ENCODE measurements at places on chromosomes 12 and 14. TPM values are rescaled to one million over a fixed set of nuclear protein-coding genes. Genes with fewer than 3 reads are reported as not detected.

AKAP5 gene
- 0.16 TPM for polyA plus RNA-seq

SOAT2 gene
- 0.07 TPM for polyA plus RNA-seq

CRIP2 gene
- polyA plus RNA-seq: 0.35 TPM

POLE gene
- polyA plus RNA-seq: 16.8 TPM

BEST3 gene
- not detected for polyA plus RNA-seq

OVCH1 gene
- 0.21 TPM for polyA plus RNA-seq

GLI1 gene
- 4.1 TPM for polyA plus RNA-seq

BHLHE41 gene
- 25.9 TPM for polyA plus RNA-seq

HOXC9 gene
- polyA plus RNA-seq: 15.0 TPM

MYH7 gene
- not detected for polyA plus RNA-seq

FITM1 gene
- polyA plus RNA-seq: not detected

TOMM20L gene
- polyA plus RNA-seq: not detected

P2RX7 gene
- 5.3 TPM for polyA plus RNA-seq

SPTB gene
- polyA plus RNA-seq: 0.63 TPM

STAC3 gene
- polyA plus RNA-seq: 0.77 TPM

PZP gene
- 0.17 TPM for polyA plus RNA-seq
